Lower lobe of right lung (tissue), 2 donors: ENCODE measurements at places on chromosomes 7 and 10. TPM values are rescaled to one million over a fixed set of nuclear protein-coding genes. Genes with fewer than 3 reads are reported as not detected.
A peak's percentile ranks its signal among the peaks of the same experiment; 100 is the strongest.

The CPVL gene
- 49.4 TPM for total RNA-seq

DNA sequence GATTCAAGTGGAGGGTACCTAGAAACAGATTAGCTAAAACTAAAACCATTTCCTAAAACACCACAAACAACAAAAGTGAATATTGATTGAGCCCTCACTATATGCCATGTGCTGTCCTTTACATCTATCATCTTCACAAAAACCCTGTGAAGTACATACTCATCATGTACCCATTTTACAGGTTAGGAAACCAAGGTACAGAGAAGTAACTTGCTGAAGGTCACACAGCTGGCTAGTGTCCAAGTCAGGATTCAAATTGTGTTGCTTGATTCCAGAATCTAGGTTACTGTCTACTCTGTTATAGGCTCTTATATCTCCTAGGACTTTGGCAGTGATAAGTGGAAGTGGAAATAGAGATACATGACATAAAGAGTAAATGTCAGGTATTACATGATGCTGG lies 463.8 kb downstream of the LRMDA start:
- no peak for DNase-seq
- H3K36me3 ChIP-seq = no peaks in the 10 kb centered on the region
- no peaks in the 10 kb centered on the region for H3K27me3 ChIP-seq

The MACC1 gene
- total RNA-seq = 24.7 TPM

- DNase-seq = no peak
- H3K36me3 ChIP-seq = peaks cover 22% of the 10 kb centered on the region
- H3K4me1 ChIP-seq = peaks cover 34% of the 10 kb centered on the region
- H3K27ac ChIP-seq = peak overlapping the region; percentile 59
- peaks cover under 1% of the 10 kb centered on the region for H3K27me3 ChIP-seq
Observed at GRCh38 chr7:134454277-134454676, 4.6 kb downstream of the AKR1B1 start.

The GALNT17 gene
- total RNA-seq = 6.6 TPM

The TEX47 gene
- not detected for total RNA-seq

DNA sequence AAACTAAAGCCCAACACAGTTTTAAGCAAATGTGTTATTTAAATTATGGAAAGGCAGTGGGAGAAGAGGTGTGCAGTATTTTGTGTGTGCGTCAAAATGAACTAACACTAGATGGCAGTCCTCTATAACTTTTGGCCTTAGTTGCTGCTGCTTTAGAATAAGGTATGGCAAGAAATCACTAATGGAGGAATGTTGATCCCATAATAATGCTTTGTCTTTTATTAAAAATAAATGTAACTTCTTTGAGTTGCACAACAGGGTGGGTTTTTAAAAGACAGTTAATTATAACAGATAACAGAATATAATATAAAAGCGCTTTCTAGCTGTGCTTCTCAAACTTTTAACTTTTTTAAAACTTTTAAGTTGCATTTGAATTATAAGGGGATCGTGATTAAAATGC lies 56.4 kb downstream of the BBS9 start:
- H3K27me3 ChIP-seq = no peaks in the 10 kb centered on the region
- no peak for DNase-seq
- H3K36me3 ChIP-seq = peaks cover 7% of the 10 kb centered on the region
- no peak overlapping the region for H3K27ac ChIP-seq
- H3K4me3 ChIP-seq = no peak overlapping the region

The RBP4 gene
- total RNA-seq = 17.4 TPM

The CLDN4 gene
- total RNA-seq = 116 TPM

The TOMM7 gene
- 376 TPM for total RNA-seq

GRCh38 chr10:20890491-20891337 lies 6.4 kb downstream of the NEBL start:
- DNase-seq = no peak
- H3K4me1 ChIP-seq = no peaks in the 10 kb centered on the region
- H3K4me3 ChIP-seq = no peak overlapping the region
- no peak overlapping the region for H3K27ac ChIP-seq

DNA sequence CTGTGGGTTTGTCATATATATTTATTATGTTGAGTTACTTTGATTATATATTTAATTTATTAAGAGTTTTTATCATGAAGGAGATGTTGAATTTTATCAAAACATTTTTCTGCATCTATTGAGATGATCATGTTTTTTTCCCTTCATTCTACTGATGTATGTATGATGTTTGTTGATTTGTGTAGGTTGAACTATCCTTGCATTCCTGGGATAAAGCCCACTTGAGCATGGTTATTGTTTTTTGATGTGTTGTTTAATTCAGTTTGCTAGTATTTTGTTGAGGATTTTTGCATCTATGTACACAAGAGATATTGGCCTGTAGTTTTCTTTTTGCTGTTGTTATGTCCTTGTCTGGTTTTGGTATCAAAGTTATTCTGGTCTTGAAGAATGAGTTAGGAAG lies 31.1 kb downstream of the SCART1 start:
- H3K27ac ChIP-seq = no peak overlapping the region
- H3K27me3 ChIP-seq = no peaks in the 10 kb centered on the region
- no peaks in the 10 kb centered on the region for H3K36me3 ChIP-seq

GRCh38 chr10:126317751-126318150 lies 70.5 kb downstream of the ADAM12 start:
- no peak overlapping the region for H3K27ac ChIP-seq
- DNase-seq = no peak
- no peaks in the 10 kb centered on the region for H3K36me3 ChIP-seq
- H3K27me3 ChIP-seq = no peaks in the 10 kb centered on the region

The MAGI2 gene
- 15.3 TPM for total RNA-seq

The UNCX gene
- not detected for total RNA-seq

DNA sequence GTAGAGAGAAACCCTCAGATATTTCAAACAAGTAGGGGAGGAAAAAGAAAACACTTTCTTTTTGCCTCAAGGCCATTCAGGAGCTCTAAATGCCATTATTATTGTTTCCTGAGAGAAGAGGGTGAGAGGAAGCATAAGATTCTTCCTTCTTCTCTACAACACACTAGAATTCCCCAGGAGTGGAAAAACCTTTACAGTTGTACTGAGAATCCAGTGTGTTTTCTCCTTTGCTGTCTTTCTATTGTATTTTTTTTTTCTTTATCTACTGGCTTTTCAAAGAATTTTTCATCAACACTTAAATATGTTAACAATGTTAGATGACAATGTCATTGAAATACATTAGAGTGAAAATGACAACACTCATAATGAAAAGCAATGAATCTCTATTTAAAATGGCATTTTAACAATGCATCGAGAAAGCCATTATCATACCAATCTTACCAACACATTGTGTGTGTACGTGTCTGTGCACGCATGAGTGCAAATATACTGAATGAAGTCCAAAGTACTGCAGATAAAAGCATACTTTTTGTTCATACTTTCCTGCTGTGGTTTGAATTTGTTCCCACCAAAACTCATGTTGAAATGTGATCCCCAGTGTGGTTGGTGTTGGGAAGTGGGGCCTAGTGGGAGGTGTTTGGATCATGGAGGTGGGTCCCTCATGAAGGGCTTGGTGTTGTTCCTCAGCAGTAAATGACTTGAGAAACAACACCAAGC lies 24.2 kb upstream of the MACC1 start:
- H3K36me3 ChIP-seq = no peaks in the 10 kb centered on the region
- no peaks in the 10 kb centered on the region for H3K27me3 ChIP-seq
- H3K27ac ChIP-seq = no peak overlapping the region
- DNase-seq = no peak

DNA sequence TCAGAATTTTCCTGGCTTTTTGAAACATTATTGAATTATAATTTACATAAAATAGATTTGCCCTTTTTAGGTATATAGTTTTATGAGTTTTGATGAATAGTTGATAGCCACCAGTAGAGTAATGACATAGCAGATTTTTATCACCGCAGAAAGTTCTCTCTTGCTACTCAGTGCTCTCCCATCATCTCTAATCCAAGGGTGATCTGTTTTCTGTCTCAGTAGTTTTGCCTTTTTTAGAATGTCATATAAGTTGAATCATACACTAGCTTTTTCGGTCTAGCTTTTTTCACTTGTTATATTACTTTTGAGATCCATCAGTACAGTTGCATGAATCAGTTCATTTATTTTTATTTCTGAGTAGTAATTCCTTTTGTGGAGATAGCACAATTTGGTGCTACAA lies 17.9 kb downstream of the RSBN1L start:
- H3K36me3 ChIP-seq = peaks cover 13% of the 10 kb centered on the region
- no peak for DNase-seq
- H3K27me3 ChIP-seq = no peaks in the 10 kb centered on the region
- peaks cover 3% of the 10 kb centered on the region for H3K4me1 ChIP-seq
- no peak overlapping the region for H3K4me3 ChIP-seq

GRCh38 chr10:129848696-129849451 lies 115.2 kb downstream of the EBF3 start:
- H3K36me3 ChIP-seq = no peaks in the 10 kb centered on the region
- no peak overlapping the region for H3K27ac ChIP-seq
- H3K27me3 ChIP-seq = no peaks in the 10 kb centered on the region
- H3K4me1 ChIP-seq = peaks cover 9% of the 10 kb centered on the region

DNA sequence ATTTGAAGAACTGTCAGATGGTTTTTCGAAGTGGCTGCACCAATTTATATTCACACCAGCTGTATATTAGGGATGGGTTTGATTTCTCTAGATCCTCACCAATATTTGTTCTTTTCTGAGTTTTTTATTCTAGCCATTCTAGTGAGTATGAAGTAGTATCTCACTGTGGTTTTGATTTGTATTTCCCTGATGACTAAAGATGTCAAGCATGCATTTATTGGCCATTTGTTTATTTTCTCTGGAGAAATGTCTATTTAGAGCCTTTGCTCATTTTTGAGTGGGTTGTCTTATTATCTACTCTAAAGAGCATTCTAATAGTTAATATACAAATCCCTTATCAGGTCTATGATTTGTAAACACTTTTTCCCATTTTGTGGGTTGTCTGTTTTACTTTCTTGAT lies 123.9 kb downstream of the PCLO start:
- DNase-seq = no peak
- H3K36me3 ChIP-seq = no peaks in the 10 kb centered on the region
- H3K27ac ChIP-seq = no peak overlapping the region
- H3K27me3 ChIP-seq = no peaks in the 10 kb centered on the region
- H3K4me3 ChIP-seq = no peak overlapping the region

- no peak overlapping the region for H3K4me3 ChIP-seq
- no peaks in the 10 kb centered on the region for H3K27me3 ChIP-seq
- peak overlapping the region; percentile 92 for H3K27ac ChIP-seq
- no peak for DNase-seq
- no peaks in the 10 kb centered on the region for H3K36me3 ChIP-seq
- peaks cover 80% of the 10 kb centered on the region for H3K4me1 ChIP-seq
Observed at GRCh38 chr10:72259491-72260238, 14.1 kb upstream of the DDIT4 start.

DNA sequence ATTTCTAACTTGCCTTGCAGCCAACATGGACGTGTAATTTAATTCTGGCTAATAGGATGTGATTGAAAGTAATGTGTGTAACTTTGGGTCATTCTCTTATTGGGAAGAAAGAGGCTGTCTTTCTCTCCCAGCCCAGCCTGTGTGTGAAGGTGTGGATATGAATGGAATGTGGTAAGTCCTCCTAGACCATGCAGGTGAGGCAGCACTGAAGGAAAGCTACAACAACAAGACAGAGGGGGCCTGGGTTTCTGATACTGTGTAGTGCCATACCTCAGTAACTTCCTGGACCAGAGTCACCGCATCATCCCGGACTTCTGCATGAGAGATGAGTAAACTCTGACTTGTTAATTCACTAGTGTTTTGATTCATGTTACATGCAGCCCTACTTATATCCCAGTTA lies 237.0 kb downstream of the EXOC4 start:
- H3K27ac ChIP-seq = no peak overlapping the region
- no peak overlapping the region for H3K4me3 ChIP-seq
- no peak for DNase-seq
- no peaks in the 10 kb centered on the region for H3K27me3 ChIP-seq
- H3K36me3 ChIP-seq = no peaks in the 10 kb centered on the region

The NAPEPLD gene
- 16.2 TPM for total RNA-seq

The SH2B2 gene
- total RNA-seq = 17.0 TPM

DNA sequence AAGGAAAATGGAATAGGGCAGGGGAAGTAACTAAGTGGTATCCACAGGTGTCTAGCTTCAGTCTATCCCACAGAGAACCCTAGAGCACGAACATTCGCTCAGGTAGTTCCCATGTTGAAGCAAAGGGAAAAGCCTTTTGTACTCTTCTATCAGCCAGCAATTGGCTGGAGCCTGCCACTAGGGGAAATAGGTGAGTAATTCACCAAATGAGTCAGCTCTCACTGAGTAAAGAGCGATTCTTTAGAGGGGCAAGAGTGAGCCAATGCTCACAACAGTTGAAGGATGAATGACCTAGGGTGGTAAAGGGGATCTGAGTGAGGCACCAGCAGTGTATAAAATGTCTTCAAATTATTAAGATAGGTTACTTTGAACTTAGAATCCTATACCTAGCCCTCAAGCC lies 94.1 kb upstream of the ZNF800 start:
- no peaks in the 10 kb centered on the region for H3K4me1 ChIP-seq
- no peaks in the 10 kb centered on the region for H3K36me3 ChIP-seq
- H3K27me3 ChIP-seq = no peaks in the 10 kb centered on the region
- H3K27ac ChIP-seq = no peak overlapping the region
- no peak overlapping the region for H3K4me3 ChIP-seq

The SEMA3E gene
- total RNA-seq = 8.8 TPM

DNA sequence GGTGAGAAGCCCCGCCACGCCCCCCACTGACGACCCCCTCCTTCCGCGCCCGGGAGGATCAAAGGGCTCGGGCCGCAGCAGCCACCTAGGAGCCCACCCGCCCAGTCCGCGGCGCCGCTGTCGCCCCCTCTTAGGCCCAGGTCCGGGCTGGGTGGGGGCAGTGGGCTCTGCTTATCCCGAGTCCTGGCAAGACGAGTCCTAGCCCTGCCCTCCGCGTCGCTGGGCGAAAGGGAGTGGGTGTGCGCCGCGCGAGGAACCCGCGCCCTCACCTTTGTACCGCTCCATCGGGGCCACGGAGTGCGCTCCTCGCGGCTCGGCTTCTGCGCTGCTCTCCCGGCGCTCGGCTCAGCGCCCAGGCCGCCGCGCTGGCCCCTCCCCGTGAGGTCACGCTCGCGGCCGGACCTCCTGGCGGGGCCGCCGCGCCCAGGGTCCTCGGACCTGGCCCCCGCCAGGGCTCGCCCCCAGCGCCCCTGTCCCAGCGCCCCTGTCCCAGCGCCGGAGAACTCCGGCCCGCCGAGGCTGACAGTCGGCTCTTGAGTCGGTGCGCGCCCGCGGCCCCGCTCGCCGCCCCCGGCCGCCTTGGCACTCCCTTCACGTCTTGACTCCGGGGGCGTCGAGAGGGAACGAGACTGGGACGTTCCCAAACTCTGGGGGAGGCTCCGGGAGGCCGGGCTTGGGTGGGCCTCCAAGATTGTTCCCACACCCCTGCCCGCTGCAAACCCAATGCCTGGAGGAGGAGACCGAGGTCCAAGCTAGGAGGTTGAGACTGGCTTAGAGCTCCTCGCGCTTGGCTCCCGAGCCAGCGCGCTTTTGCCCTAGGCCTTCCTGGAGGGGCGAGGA lies at the start of gene AFAP1L2:
Gene AFAP1L2, minus strand, starts transcription at position 332 of the 840 bp plus-strand sequence. Its CDS starts 47 bp downstream, at position 285.
- peak within 1 kb of the TSS; percentile 31 for H3K27ac ChIP-seq
- H3K4me3 ChIP-seq = peak within 1 kb of the TSS; percentile 55
- H3K36me3 ChIP-seq = no peaks in the 10 kb centered on the region
- DNase-seq = no peak
- H3K27me3 ChIP-seq = peaks cover 32% of the 10 kb centered on the region

- DNase-seq = no peak
- no peak overlapping the region for H3K27ac ChIP-seq
- H3K4me1 ChIP-seq = peaks cover 42% of the 10 kb centered on the region
Observed at GRCh38 chr10:22673785-22674572, 40.4 kb downstream of the PIP4K2A start.

GRCh38 chr7:131196803-131197202 lies 130.9 kb upstream of the MKLN1 start:
- H3K4me3 ChIP-seq = no peak overlapping the region
- no peak for DNase-seq
- H3K36me3 ChIP-seq = no peaks in the 10 kb centered on the region
- H3K4me1 ChIP-seq = no peaks in the 10 kb centered on the region
- no peak overlapping the region for H3K27ac ChIP-seq
